ENCODE measurements at places on chromosomes 2 and 18.

DNA sequence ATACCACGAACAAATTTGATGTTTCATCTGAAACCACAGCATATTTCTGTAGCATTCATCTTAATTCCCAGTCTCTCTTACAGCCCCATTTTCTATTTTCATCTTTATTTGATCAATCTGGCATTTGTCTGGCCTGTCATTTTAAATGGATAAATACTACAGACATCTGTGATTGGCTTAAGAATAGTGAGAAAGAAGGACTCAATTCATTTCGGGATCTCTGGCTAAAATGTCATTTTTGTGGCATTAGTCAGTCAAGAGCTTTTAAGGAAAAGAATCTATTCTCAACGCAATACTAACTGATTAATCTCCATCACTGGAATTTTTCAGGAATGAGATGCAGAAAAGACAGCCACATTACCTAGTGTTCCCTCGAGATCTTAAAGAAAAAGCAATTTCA, 585.9 kb downstream of the IRS1 start:
- DNase-seq, result no peak

GRCh38 chr2:132654335-132654734, 15.7 kb downstream of the LYPD1 start:
- DNase-seq, result no peak

GRCh38 chr2:223010641-223011040, 41.3 kb upstream of the KCNE4 start:
- DNase-seq, result no peak

DNA sequence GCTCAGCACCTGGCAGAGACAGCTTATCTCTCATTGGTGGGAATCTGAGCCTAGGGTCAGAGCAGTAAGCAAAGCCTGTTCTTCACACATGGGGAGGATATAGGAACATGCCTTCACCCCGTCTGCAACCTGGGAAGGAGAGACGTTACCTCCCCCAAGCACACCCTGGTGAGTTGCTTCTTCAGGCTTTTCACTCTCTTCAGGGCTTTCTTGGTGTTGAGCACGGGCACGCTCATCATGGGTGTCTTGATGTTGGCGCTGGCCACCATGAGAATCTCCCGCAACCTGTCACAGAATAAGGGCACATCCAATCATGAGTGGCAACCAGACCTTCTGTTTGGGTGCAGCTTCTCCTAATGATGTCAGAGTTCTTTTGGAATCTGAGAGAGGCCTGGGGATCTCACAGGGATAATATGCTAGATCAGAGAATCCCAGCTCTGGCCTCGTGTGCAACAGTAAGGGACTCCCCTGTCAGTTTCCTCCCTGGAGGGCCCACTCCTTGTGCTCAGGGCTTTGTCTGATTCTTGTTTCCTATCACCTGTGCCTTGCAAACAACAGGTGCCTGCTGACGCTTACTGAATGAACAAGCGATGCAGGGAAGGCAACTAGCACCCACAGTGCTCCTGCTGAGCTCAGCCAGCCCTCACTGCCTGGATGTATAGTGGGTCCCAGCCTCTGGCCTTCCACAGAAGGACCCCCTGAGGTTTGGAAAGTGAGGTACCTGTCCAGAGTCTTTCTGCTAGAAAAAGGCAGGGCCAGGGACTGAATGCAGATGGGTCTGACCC, 66.3 kb downstream of the POLR1A start:
- DNase-seq, result no peak

DNA sequence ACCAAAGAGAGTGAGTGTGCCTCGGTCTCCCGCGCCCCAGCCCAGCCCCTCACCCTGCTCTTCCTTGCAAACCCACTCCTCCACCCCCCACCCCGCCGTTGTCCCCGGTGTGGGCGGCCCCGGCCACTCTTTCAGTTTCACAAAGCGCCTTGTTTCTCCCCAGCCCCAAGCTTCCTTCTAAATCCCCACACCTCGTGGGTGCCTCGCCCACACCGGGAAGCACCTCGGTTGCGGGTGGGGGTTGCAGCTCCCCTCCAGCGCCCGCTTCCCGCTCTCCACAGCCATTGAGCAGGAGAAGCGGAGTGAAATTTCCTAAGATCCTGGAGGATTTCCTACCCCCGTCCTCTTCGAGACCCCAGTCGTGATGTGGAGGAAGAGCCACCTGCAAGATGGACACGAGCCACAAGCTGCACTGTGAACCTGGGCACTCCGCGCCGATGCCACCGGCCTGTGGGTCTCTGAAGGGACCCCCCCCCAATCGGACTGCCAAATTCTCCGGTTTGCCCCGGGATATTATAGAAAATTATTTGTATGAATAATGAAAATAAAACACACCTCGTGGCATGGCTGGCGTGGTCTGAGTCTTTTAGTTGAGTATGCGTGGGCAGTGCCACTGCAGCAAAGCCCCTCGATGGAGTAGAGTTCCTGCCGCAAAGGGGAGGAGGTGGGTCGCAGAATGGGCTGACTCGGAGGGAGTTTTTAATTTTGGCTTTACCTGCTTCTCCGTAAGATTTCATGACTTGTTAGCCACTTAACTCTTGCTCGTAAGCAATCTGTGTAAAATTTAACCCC, 848 bp downstream of the TMSB10 start:
- DNase-seq, result no peak

DNA sequence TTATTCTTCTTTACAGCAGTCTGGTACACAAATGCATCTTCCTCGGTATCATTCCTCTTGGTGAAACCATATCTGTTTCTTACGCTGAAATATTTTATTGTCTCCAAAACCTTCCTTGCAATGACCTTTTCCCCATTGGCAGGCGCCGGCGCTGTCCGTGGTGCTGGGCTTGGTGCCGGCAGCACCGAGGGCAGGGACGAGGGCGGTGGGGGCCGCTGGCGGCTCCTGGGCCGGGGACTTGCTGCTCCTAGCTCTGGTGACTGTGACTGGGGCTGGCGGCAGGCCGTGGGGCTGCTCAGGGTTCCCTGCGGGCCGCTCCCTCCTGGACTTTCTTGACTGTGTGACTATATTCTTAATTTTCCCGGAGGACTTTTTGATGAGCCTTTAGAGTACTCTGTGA, 72.5 kb downstream of the GPR39 start:
- DNase-seq, result no peak

GRCh38 chr18:62583376-62583775, 60.6 kb downstream of the ZCCHC2 start:
- no peak for DNase-seq

GRCh38 chr2:1697601-1698000, 46.7 kb downstream of the PXDN start:
- no peak for DNase-seq

All from stimulated activated CD4-positive, alpha-beta T cell treated with anti-CD3 and anti-CD28 coated beads, Interleukin-1b, Interleukin-23, amount 100 ng/mL, for 24 hours (primary cell).